Foreskin keratinocyte (primary cell): ENCODE measurements at places on chromosomes 4 and X.

- DNase-seq: no peak
Observed at GRCh38 chr4:2924765-2925301, 38.4 kb downstream of the NOP14 start.

- no peak for DNase-seq
Observed at GRCh38 chr4:80154545-80154933, 42.8 kb upstream of the PRDM8 start.

GRCh38 chr4:87555773-87556619 is 26.8 kb upstream of the SPARCL1 start:
- DNase-seq: peak; percentile 91

- no peak for DNase-seq
Observed at GRCh38 chr4:19193274-19193981, 1058.3 kb upstream of the SLIT2 start.

DNA sequence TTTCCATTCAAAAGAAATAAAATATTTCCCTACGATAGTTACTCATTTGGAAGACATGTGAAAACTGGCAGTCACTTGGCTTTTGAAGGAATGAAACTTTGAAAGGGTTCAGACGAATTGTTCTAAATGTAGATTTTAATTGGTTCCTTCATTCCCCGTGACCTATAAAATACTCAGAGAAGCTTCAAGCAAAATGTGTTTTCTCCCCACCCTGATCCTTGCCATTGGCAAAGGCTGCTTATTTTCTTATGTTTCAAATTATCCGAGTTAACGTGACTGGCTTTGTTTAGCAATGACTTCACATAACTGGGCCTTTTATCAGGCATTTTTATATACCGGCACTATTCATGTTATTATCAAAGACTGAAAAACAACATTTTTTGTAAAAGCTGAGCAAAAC is 204.1 kb upstream of the NEIL3 start:
- DNase-seq: no peak

GRCh38 chr4:54109241-54110018 is 9.5 kb downstream of the GSX2 start:
- DNase-seq: no peak

DNA sequence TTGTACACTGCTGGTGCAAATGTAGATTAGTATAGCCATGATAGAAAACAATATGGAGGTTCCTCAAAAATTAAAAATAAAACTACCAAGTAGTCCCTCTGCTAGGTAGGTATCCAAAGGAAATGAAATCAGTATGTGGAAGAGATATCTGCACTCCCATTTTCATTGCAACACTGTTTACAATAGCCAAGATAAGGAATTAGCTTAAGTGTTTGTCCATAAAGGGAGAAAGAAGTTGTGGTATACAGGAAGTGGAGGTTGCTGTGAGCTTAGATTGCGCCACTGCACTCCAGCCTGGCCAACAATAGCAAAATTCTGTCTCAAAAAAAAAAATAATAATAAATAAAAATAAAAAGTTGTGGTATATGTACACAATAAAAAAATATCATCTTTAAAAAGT is 325.0 kb upstream of the EMCN start:
- no peak for DNase-seq

DNA sequence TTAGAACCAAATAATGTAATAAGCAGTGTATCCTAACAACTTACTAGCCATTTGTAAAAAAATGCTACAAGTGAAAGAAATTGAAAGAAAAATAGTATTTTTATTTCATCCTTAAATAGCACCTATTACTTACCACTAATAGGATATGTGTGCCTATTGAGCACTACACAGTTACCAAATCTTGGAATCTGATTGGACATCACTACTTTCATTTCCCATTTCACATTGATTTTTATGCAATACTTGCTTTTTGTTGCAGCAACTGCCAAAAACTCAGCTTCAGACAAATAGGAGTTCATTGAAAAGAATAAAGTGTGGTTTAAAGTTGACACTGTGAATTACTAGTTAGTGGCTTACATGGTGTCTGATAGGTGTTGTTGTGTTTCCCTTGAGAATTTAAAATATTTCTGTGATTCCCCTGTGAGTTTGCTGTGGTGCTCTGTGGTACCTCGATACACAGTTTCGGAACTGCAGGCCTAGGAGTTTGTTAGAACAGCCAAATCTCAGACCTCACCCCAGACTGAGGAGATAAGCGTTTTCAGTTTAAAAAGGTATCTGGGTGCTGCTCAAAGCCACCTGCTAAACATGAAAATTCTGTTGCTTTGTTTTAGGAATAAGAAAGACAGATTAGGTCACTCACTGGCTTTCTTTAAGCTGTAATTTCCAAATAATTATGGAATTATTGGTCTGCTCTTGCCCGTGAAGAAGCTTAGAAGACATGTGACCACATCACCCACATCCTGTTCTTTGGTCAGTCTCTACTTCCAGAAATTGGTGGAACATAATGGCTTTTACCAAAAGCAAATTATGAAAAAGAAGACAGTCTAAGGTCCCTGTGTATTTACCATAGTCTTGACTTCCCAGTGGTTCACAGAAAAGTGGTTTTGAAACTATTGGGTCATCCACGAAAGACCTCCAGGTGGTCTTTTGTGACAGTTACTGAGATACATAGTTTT is 97.8 kb downstream of the SYTL5 start:
- DNase-seq: no peak

- DNase-seq: peak; percentile 54
Observed at GRCh38 chrX:147958291-147958690, 22.8 kb upstream of the FMR1NB start.

- no peak for DNase-seq
Observed at GRCh38 chr4:121692261-121692660, 4.5 kb downstream of the ANXA5 start.

- no peak for DNase-seq
Observed at GRCh38 chr4:777520-778262, 48.2 kb downstream of the CPLX1 start.

DNA sequence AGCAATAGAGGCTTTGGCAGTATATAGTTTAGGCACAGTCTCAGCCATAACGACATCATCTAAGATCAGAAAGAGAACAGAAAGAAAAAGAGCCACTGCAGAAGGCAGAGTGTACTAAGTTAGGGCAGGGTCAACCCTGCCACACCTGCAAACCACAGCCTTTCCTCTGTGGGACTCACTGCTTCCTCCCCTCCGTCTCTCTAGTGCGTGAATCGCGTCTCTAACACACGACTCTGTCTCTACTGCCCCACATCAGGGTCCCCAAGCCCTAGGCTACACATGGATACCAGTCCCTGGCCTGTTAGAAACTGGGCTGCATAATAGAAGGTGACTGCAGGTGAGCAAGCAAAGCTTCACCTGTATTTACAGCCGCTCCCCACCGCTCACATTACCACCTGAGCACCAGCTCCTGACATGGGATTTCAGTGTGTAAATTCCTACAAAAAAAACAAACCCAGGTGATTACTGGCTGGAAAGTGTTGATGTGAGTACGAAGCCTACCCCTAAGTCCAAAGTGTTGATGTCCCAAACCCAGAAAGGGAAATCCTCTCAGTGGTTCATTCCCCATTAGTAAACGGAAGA is 128.9 kb downstream of the PRKX start:
- DNase-seq: no peak

DNA sequence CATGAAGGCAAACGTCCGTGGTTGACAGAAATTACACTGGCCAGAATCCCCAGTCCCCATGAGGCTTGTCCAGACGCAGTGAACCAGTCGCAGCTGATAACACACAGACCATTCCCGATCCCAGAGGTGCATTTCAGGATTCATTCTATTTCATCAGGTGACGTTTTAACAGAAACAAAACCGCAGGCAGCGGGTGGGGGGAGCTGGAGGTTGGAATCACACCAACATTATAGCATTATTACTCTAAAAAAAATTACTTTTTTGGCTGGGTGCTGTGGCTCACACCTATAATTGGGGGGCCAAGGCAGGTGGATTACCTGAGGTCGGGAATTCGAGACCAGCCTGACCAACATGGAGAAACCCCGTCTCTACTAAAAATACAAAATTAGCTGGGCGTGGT is 25.2 kb downstream of the NOP14 start:
- no peak for DNase-seq

GRCh38 chrX:133608406-133608805 is 193.1 kb upstream of the GPC4 start:
- DNase-seq: no peak

GRCh38 chr4:128782076-128782715 is 27.3 kb upstream of the JADE1 start:
- no peak for DNase-seq

- DNase-seq: no peak
Observed at GRCh38 chr4:27515140-27515539, 654.5 kb downstream of the STIM2 start.

- DNase-seq: no peak
Observed at GRCh38 chrX:110743679-110744340, 51.8 kb downstream of the CHRDL1 start.

GRCh38 chrX:120419463-120419862 is 49.6 kb downstream of the LAMP2 start:
- DNase-seq: no peak

- no peak for DNase-seq
Observed at GRCh38 chr4:152246659-152247058, 289.2 kb downstream of the FBXW7 start.

DNA sequence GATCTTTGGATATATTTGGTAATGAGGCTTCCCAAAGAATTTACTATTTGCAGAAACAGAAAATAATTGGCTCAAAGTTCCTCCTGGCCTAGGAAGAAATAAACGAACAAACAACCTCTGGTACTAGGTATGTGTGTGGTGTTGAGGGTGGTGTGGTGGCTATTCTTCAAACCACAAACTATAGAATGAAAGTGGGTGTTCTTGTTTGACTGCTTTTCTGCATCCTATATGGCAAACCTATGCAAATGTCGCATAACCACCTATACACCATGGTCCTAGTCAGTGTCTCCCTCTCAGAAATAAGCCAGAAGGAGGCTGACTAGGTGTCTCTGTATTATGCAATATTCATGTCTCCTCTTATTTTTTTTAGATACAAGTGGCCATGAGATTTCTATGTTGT is 106.6 kb upstream of the PCDH18 start:
- no peak for DNase-seq
